ENCODE measurements at places on chromosomes 3 and 15.
A peak's percentile ranks its signal among the peaks of the same experiment; 100 is the strongest.

DNA sequence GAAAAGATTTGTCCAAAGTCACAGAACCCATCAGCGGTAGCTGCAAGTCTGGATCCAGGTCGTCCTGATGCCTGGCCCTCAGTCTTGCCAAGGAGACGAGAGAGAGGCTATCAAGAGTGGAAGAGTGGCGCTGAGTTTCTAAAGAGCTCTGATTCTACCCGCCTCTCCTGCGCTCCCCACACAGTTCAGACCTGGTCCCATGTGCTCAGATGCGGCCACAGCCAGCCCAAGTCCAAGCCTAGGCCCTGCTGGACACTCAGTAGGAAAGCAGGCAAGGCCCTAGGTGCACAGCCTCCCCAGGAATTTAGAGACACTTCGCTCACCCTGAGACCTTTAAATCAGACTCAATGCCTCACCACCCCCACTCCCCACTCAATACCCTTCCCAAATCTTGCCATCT is 32.4 kb downstream of the CCDC12 start:
- DNase-seq: no peak

GRCh38 chr3:149596134-149596770 is 61.6 kb downstream of the WWTR1 start:
- DNase-seq: no peak

GRCh38 chr3:102223132-102223531 is 211.7 kb upstream of the ZPLD1 start:
- DNase-seq: no peak

- peak; percentile 20 for DNase-seq
Measured at GRCh38 chr3:197394464-197395321, 96.3 kb upstream of the DLG1 start.

DNA sequence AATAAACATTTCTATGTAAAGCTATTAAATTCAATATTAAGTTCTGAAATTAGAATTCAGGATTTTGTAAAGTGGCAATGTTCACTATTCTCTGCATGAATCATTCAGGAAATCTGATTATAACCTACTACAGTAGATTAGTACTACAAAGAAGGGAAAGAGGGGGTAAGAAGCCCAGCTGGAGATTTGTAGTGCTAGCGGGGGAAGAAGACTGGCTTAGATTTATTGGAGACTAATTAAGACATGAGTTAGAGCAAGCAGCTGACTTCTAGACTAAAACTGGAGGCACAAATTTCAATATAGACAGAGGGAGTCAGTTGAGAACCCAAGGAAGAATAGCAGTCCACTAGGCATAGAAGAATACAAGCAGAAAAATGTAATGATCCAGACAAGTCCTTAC is 55.8 kb upstream of the SETMAR start:
- no peak for DNase-seq

DNA sequence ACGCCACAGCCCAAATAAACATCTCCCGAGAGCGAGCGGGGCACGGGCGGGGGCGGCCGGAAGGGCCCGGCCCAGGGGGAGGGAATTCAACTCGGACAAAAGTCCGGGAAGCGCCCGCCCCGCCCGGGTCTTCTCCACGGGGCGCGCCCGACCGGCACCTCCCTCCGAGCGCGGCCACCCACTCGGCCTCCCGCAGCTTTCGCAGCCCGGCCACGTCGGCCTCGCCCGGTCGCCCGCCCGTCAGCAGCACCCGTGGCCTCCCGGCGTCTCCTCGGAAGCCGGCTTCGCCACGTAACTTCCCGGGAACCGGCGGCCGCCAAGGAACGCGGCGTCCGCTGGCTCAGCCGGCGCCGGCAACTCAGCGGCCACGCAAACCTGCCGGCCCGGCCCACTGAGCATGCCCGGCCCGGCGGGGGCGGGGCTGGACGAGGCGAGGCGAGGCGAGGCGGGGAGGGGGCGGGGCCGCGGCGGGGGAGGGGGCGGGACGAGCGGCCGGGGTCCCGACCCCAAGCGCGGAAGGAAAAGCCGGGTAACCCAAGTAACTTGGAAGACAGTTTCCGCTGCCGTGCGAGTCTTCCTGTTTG is at the start of gene TJP1:
TSS of gene TJP1 (minus strand) at position 369 of the 584 bp plus-strand sequence. CDS start 440 bp downstream, outside the sequence.
- DNase-seq: no peak

DNA sequence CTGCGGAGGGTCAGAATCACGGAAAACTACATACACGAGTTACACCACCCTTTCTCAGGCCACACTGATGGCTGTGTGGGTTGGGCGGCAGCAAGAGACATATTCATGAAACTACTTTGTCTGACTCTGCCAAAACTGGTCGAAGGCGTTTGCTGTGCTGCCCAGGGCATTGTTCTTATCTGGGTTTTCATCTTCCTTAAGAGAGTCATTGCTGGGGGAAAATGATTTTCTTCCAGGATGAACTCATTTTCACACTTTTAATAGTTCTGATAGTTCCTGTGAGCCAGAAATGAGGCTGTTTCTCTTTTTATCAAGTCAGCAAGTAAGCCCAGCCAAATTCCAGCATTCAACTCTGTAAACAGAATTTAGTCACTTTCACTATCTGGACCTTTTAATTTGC is 47.6 kb downstream of the TRIM71 start:
- DNase-seq: no peak

- DNase-seq: no peak
Measured at GRCh38 chr15:68770216-68770615, 50.5 kb downstream of the ANP32A start.

All from activated effector memory CD4-positive, alpha-beta T cell treated with Interleukin-2 at 50 U/mL for 16 hours (primary cell).